Occipital lobe (tissue), 3 donors: ENCODE measurements at places on chromosomes 1 and 21.

DNA sequence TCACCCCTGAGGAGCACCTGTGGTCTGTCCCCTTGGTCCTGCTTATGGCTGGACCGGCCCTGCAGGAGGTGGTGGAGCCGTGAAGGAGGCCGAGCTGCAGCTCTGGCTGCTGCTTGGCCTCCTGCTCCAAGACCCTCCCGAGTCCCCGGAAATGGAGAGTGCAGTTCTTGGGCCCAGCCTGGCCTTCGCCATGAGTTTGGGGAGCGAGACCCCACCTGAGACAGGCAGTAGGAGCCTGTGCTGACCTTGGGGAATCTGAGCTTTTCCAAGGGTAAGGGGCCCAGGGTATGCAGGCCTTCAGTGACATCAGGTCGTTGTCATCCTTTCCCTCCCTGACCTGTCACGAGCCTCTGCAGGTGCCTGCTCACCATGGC lies 14.1 kb downstream of the TMEM201 start:
- DNase-seq, result no peak

DNA sequence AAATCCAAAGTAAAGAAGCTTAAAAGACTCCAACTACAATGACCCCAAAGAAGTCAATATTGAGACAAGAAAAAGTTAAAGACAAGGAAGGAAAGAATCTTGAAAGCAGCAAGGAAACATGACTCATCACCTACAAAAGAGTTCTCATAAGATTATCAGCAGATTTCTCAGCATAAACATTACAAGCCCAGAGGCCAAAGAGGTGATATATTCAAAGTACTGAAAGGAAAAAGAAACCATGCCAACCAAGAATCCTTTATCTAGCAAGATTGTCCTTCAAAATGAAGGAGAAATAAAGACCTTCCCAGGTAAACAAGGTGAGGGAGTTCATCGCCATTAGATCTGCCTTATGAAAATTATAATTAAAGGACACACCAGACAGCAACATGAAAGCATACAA lies 49.8 kb downstream of the CSMD2 start:
- no peak for DNase-seq

GRCh38 chr1:215617979-215618378 lies 50.9 kb downstream of the KCTD3 start:
- no peak for DNase-seq

- peak; percentile 34 for DNase-seq
These were observed 48.2 kb downstream of the SYT2 start for GRCh38 chr1:202662081-202662480.

- no peak for DNase-seq
These were observed 5.1 kb upstream of the REG4 start for GRCh38 chr1:119816407-119816806.

DNA sequence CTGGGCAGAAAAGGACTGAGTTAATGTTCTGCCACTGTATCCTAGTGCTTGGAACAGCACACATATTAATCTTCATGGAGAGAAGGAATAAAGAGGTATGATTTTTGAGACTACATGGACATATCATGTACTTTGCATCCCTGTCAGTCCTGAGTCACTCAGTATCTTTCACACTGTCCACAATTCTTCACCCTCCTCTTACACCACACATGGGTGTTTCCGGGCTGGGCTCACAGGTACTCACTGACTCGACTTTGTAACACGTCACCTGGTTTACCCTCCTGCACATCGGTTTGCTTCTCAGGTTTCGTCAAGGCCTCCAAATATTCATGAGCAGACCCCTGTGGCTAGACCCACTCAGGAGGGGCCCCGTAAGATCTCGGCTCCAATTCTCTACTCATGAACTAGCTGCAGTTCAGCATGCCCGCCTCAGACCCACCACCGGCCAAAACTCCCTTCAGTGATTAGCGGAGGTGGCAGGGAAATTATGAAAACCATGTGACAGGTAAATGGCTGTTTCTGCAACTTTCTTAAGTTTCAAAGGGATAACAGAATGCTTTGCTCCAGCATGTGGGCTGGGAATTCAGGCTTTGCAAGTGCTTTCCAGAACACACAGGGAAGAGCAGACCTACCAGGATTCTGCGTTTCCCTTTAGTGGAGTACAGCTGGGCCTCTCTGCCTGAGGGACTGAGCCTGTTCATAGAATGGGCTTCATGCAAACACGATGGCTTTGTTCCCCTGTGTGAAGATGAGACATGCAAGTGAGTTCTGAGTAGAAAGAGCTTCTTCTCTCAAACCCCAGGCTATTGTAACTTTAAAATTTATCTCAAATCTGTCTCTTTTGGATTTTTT lies 31.3 kb upstream of the TRABD2B start:
- DNase-seq, result no peak

GRCh38 chr1:29513357-29513756 lies 277.0 kb downstream of the PTPRU start:
- no peak for DNase-seq

DNA sequence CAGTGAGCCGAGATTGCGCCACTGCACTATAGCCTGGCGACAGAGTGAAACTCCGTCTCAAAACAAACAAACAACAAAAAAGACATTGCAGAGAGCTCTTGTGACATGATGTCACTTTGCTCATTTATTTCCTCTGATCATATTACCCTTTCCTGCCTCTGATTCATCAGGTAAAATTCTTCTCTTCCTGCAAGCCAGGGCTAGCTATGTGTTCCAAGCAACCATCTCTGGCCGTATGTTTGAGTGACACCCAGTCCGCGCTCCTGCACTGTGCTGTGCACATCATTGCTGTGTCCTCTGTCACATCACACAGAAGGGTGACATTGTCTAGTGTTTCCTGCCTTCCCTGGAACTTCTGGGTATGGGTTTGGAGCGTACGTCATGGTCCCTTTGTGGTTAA lies 251.3 kb downstream of the PCP4 start:
- DNase-seq, result no peak

- no peak for DNase-seq
These were observed 80.9 kb downstream of the COLGALT2 start for GRCh38 chr1:183956559-183957188.

GRCh38 chr1:15236746-15237145 lies 10.3 kb upstream of the FHAD1 start:
- DNase-seq, result no peak
